Trophoblast cell (in vitro differentiated cells and primary cell): ENCODE measurements at places on chromosomes 16 and 17.
A peak's percentile ranks its signal among the peaks of the same experiment; 100 is the strongest.

- H3K4me1 ChIP-seq: peaks cover 18% of the 10 kb centered on the region
- no peak for DNase-seq
- no peak overlapping the region for H3K4me3 ChIP-seq
- H3K27ac ChIP-seq: no peak overlapping the region
- no peaks in the 10 kb centered on the region for H3K36me3 ChIP-seq
Observed at GRCh38 chr17:74633326-74633725, 9.8 kb upstream of the CD300E start.

- no peaks in the 10 kb centered on the region for H3K27me3 ChIP-seq
- no peak overlapping the region for H3K4me3 ChIP-seq
- no peaks in the 10 kb centered on the region for H3K36me3 ChIP-seq
Observed at GRCh38 chr16:56728980-56729734, 772 bp upstream of the NUP93 start.

- no peaks in the 10 kb centered on the region for H3K27me3 ChIP-seq
- no peaks in the 10 kb centered on the region for H3K36me3 ChIP-seq
- H3K4me3 ChIP-seq: no peak overlapping the region
- no peak for DNase-seq
- peaks cover 7% of the 10 kb centered on the region for H3K4me1 ChIP-seq
Observed at GRCh38 chr17:31417051-31417792, 25.7 kb downstream of the RAB11FIP4 start.

DNA sequence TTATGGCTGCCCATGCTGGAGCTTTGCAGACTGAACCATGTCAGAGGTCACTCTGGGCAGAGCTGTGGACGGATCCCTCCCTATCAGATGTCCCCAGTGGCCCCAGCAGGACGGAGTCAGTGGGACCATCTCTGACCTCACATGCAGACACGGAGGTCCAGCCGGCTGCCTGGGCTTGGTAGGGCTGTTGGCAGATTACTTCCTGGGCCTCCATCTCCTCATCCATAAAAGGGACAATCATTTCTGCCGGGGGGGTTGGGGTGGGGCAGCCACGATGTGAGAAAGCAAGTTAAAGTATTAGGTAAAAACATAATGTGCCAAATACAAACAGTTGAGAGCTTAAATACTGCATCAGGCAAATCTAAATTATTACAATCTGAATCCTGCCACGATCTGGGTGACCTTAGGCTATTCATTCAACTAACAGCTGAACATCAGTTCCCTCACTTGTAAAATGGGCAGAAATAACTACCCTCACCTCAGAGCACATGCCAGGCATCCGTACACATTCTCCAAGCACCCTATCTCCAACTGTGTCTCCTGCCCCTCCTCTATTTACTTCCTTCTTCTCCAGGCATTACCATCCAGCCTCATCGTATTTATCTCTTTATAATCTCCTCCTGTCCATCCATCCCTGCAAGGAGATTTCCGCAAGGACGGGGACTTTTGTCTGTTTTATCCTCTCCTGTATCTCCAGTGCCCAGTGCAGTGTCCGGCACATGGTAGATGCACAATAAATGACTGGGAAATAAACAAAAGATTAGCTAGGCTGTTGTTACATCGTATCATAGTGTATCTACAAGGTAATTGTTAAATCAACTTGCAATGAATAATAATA lies 192.3 kb upstream of the FOXF1 start:
- no peaks in the 10 kb centered on the region for H3K27me3 ChIP-seq
- H3K36me3 ChIP-seq: no peaks in the 10 kb centered on the region
- H3K4me1 ChIP-seq: no peaks in the 10 kb centered on the region

GRCh38 chr16:30947859-30948666 lies 805 bp upstream of the ORAI3 start:
- H3K4me3 ChIP-seq: no peak overlapping the region
- peak; percentile 85 for DNase-seq
- H3K27me3 ChIP-seq: no peaks in the 10 kb centered on the region
- H3K36me3 ChIP-seq: peaks cover 25% of the 10 kb centered on the region
- H3K27ac ChIP-seq: peak overlapping the region; percentile 91

DNA sequence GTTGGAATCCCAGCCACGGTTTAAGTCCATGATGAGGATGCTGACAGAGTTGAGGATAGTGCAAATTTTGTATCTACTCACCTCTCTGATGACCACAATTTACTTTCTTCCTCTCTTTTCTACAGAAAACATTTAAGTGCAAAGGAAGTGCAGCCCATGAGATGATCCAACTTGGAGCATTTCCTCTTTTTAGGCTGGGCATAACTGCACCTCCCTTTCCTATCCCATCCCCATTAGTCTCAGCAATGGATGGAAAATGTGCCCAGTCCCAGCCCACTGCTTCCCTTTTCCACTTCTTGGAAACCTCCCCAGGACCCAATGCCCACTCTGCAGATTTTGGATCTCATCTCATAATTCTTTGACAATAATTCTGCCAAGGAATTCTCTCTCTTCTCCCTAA lies 16.6 kb upstream of the CCL8 start:
- no peaks in the 10 kb centered on the region for H3K27me3 ChIP-seq
- peaks cover 6% of the 10 kb centered on the region for H3K4me1 ChIP-seq
- H3K4me3 ChIP-seq: no peak overlapping the region
- H3K27ac ChIP-seq: no peak overlapping the region

- DNase-seq: no peak
- no peaks in the 10 kb centered on the region for H3K36me3 ChIP-seq
- no peak overlapping the region for H3K4me3 ChIP-seq
- H3K4me1 ChIP-seq: no peaks in the 10 kb centered on the region
Observed at GRCh38 chr16:62876133-62876532, 839.9 kb upstream of the CDH8 start.

GRCh38 chr17:17205368-17206123 lies 587 bp downstream of the PLD6 start:
- no peak overlapping the region for H3K4me3 ChIP-seq
- no peaks in the 10 kb centered on the region for H3K36me3 ChIP-seq
- peak; percentile 84 for DNase-seq

DNA sequence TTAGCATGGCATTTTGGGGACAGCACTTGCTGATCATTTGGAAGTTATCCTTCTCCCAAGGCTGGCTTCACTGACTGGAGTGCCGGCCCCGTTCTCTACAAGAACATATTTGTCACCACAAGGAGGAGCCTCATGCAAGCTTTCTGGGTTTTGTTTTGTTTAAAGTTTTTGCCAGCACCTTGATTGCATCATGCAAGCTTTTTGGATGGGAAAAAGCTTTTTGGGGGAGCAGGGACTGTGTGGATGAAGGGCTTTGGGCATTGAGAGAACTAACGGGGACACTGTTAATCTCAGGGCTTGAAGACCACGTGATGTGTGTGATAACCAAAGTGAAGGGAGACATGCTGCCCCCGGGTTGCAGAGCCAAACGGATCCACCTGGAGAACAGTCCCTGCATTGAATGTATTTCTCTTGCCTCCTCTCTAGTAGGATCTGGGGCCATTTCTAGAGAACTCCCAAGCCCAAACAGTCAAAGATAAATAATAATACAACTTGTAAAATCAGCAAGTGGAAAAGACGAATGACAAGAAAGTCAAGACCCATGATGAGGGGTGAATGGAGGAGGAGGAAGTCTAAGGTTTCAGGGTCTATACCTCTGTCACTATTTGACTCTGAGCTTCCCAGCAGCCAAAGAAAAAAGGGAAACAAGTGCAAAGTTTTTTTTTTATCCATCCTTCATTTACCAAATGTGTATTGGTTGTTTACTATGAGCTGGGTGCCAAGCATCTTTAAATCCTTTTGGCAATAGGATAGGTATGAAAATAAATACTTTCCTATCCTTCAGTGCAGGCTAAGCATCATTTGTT lies 17.2 kb downstream of the TMEM114 start:
- peaks cover 2% of the 10 kb centered on the region for H3K4me1 ChIP-seq
- no peaks in the 10 kb centered on the region for H3K27me3 ChIP-seq
- no peak overlapping the region for H3K27ac ChIP-seq
- no peak overlapping the region for H3K4me3 ChIP-seq

DNA sequence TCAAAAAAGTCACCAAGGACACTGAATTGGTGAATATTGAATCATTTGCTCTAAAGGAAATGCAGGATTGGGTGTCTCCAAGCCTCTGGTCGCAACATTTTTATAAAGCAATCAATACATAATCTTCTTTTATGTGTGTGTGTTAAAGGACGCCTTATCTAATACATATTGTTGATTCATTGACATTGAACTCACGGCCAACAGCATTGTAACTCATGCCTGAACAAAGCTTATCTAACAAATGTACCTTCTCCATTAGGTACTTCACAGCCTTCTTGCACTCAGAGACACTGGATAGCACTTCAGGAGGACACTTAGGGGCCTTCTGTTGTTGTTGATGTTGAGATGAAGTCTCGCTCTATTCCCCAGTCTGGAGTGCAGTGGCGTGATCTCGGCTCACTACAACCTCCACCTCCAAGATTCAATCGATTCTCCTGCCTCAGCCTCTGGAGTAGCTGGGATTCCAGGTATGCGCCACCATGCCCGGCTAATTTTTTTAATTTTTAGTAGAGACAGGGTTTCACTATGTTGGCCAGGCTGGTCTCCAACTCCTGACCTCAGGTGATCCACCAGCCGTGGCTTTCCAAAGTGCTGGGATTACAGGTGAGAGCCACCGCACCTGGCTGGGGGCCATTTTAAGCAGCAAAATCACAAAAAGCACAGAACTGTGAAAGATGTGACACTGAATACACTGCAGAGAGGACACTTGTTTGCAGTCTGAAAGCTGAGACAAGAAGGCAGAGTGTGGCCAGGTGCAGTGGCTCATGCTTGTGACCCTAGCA lies 13.2 kb upstream of the PDXDC1 start:
- H3K4me1 ChIP-seq: no peaks in the 10 kb centered on the region
- no peaks in the 10 kb centered on the region for H3K36me3 ChIP-seq
- H3K4me3 ChIP-seq: no peak overlapping the region
- no peaks in the 10 kb centered on the region for H3K27me3 ChIP-seq
- no peak overlapping the region for H3K27ac ChIP-seq

- H3K36me3 ChIP-seq: no peaks in the 10 kb centered on the region
- H3K27ac ChIP-seq: no peak overlapping the region
- H3K4me1 ChIP-seq: no peaks in the 10 kb centered on the region
- no peaks in the 10 kb centered on the region for H3K27me3 ChIP-seq
- H3K4me3 ChIP-seq: no peak overlapping the region
Observed at GRCh38 chr16:2507665-2508064, 6.1 kb upstream of the ATP6V0C start.

- no peak overlapping the region for H3K27ac ChIP-seq
- no peaks in the 10 kb centered on the region for H3K36me3 ChIP-seq
- no peak overlapping the region for H3K4me3 ChIP-seq
Observed at GRCh38 chr16:54454616-54455015, 168.0 kb upstream of the IRX3 start.

GRCh38 chr16:48833461-48833860 lies 223.5 kb upstream of the N4BP1 start:
- no peak overlapping the region for H3K4me3 ChIP-seq
- no peak for DNase-seq
- no peaks in the 10 kb centered on the region for H3K27me3 ChIP-seq
- no peaks in the 10 kb centered on the region for H3K36me3 ChIP-seq
- H3K27ac ChIP-seq: no peak overlapping the region
- no peaks in the 10 kb centered on the region for H3K4me1 ChIP-seq

GRCh38 chr17:21157586-21158370 lies 31.0 kb downstream of the DHRS7B start:
- DNase-seq: no peak
- no peaks in the 10 kb centered on the region for H3K36me3 ChIP-seq
- H3K27me3 ChIP-seq: no peaks in the 10 kb centered on the region

DNA sequence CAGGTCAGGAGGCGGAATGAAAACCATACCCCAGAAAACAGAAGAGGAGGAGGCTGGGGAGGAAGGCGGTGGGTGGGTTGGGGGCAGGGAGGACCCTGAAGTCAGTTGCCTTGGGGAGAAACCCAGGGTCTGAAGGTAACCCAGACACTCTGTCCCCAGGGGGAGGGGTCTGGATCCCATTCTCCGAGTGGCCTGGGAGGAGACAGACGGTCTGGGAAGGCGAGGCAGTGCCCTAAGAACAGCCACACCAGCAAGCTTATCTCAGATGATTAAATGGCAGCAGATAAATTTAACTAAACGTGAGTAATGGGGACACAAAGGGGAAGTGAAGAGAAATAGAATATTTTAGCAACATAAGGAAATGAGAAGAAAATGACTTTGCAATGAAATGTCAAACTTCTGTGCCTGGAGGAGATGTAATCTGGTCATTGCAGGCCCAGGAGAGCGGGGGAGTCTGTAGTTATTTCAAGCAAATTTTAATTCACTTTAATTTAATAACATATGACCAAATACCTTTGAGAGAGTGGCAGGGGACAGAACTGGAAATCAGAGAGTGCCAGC lies 21.4 kb upstream of the ZFP90 start:
- no peak for DNase-seq
- H3K4me1 ChIP-seq: peaks cover 2% of the 10 kb centered on the region
- H3K27ac ChIP-seq: no peak overlapping the region
- H3K36me3 ChIP-seq: no peaks in the 10 kb centered on the region
- no peaks in the 10 kb centered on the region for H3K27me3 ChIP-seq
- H3K4me3 ChIP-seq: no peak overlapping the region

DNA sequence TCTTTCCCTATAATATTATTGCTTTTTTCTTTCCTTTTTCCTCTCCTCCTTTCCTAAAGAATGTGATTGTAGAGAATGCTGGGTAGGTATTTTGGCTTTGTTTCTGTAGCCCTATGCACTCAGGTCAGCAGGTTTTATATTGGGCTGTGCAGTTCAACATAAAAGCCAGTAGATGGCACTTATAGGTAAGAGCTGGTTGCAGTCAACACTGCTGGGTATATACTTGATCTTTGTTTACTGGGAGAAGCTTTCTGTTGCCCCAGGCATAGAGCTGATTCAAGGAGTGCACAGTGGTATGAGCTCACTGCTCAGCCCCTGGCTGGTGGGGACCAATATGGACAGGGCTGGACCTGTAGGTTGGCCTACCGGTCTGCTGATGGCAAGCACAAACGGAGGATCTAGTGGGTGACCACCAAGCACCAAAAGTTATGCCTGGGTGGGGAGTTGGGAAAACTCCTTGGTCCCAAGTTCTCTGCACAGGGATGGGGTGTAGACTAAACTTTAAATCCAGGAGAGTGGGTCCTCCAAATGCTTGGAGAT lies 378.9 kb downstream of the PMP22 start:
- no peaks in the 10 kb centered on the region for H3K36me3 ChIP-seq
- H3K4me3 ChIP-seq: no peak overlapping the region
- H3K27ac ChIP-seq: no peak overlapping the region
- H3K4me1 ChIP-seq: no peaks in the 10 kb centered on the region
- peak; percentile 33 for DNase-seq

DNA sequence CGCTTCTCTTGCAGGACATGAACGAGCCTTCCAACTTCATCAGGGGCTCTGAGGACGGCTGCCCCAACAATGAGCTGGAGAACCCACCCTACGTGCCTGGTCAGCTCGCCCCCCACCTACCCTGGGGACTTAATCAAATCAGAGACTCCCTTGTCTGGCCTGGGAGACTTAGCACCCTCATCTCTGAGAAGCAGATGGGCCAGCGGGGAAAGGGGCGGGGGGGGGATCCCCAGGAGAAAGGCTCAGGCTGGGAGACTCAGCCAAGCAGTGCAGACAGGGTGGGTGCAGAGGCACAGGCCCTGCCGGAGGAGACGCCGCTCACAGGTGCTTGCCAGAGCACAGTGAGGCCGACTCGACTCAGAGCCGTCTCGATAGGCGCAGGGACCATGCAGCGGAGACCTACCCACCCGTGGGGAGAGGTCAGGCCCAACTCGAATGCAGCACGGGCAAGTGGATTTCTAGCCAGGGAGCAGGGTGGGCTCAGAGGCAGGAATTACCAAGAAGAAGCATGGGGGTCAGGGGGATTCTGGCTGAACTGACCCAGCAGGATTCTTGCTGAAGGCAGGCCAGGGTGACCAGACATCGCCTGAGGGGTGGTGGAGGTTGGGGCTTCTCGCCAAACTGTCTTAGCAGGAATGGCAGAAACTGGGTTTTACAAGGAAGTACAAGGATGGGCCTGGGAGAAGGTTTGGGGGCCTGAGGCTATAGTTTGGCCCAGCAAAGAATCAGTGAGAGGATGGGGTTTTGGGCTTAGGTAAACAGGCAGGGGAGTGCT lies 9.7 kb downstream of the GAA start:
- H3K4me3 ChIP-seq: no peak overlapping the region
- H3K27ac ChIP-seq: peak overlapping the region; percentile 45
- H3K4me1 ChIP-seq: peaks cover 16% of the 10 kb centered on the region
- peak; percentile 65 for DNase-seq
